Stimulated activated CD4-positive, alpha-beta T cell treated with anti-CD3 and anti-CD28 coated beads, Interleukin-15, amount 100 ng/mL, for 48 hours (primary cell): ENCODE measurements at places on chromosomes 1 and 21.
A peak's percentile ranks its signal among the peaks of the same experiment; 100 is the strongest.

DNA sequence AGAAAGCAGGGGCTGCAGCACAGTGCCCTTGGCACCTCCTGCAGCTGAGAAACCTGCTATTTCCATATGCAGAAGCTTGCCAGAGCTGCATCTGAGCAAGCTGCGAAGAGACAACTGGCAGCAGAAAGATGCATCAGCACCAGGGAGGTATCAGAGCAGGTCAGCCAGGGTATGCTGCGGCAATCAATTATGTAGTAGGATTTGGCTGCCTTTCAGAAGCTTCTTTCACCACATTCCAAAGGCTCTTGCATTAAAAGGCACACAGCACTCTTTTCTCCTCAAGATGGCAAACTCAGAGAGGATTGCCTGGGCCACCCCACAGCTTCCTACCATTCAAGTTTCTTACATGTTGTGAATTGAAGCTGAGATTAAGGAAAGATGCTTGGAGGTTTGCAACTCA is 47.6 kb upstream of the RAP1A start:
- no peak for DNase-seq

GRCh38 chr1:244214009-244214967 is 163.2 kb downstream of the ZBTB18 start:
- no peak for DNase-seq

DNA sequence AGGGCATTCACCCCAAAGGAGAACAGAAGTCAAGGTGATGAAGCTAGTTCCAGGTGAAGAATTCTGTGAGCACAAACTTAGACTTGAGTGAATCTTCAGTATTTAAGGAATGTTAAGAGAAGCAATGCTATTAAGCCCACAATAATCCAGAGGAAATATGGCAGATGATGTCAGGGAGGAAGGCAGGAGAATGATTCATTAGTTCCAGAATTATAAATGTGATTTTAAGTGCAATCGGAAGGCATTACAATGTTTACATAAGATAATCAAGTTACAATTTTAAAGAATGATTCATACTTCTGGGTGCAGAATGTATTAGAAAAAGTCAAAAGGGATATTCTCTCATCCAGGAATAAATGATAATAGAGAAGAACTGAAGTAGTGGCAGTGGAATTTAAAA is 545.2 kb upstream of the BRINP3 start:
- no peak for DNase-seq

GRCh38 chr1:38371505-38371844 is 324.9 kb upstream of the POU3F1 start:
- DNase-seq = no peak

GRCh38 chr1:179817789-179818188 is 59.8 kb downstream of the TOR1AIP2 start:
- no peak for DNase-seq

DNA sequence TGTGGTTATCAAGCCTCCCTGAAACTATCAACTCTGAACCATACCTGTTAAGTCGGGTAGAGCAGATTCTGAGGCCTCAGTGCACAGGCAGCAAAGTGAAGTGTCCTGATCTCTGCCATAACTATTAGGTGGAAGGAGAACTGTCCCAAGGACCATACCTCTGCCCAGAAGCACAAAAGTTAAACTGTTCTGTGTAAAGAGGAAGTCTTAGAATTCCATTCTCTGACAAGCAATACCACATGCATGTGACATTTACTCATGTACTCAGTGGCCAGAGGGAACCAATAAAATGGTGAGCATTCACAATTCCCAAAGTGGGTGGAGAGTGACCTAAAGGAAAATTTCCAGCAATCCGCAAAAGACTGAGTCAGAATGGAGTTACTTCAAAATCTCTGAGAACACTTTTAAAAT is 61.0 kb downstream of the TOR3A start:
- no peak for DNase-seq

DNA sequence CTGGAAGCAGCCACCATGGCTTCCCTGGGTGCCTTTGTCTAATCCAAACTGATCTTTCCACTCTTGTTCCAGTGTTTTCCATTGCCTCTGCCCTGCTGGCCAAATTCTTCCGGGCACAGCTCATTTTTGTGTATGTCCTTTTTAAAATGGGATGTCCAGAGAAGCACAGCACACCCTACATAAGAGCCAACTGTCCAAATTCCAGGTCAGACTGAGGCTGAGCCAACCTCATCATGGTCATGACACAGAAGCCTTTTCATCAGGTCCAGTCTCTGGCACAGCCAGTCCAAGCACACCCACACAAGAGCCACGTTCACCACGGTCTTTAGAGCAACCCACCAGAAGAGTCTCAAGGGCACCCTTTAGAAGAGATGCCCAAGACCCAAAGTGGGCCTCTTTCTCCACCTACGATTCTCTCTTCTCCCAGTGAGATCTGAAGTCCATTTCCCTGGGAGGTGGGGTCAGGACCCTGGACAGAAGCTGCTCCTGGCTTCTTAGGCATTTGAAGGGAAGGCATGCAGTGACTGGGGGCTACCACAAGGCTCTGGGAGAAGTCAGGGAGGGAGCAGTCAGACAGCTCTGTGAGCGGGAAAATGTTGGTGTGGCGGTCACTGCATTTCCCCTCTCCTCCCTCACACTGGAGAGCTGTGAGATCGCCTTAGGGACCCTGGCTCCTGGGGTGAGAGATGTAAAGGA is 53.2 kb downstream of the SYT2 start:
- no peak for DNase-seq

DNA sequence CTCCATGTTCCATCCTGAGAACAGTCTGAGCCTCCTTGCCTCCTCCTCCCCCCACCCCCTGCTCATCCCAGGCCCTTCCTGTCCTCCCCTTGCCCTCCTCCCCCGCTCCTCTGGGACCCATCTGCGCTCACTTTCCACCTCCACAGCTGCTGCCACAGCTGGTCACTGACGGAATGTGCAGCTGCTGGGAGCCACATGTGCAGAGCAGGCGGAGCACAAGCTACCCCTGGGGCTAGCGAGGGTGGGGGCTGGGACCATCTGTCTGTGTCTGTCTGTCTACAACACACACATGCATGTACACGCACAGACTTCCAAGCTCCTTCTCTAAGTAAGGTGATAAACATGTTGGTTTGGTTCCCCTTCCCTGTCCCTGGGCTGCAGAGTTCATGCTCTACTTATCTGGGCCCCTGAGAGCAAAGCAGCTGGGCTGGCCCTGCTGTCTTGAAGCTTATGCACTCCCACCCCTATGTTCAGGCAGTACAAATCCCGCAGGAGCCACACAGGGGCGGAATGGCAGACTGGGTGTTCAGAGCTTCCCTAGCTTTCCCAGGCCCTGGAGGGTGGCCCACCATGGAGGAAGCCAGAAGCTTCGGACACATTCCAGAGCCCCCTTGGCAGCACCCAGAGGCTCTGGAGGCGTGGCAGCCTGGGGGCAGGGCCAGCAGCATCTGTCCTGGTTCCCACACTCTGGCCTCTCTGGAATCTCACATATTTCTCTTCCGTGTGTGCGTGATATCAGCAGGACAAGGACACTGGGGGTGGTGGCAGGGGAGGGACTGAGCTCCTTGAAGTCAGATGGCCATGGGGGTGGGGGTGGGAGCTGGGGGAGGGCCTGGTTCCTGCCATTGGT is 7.0 kb upstream of the HEYL start:
- DNase-seq = no peak

DNA sequence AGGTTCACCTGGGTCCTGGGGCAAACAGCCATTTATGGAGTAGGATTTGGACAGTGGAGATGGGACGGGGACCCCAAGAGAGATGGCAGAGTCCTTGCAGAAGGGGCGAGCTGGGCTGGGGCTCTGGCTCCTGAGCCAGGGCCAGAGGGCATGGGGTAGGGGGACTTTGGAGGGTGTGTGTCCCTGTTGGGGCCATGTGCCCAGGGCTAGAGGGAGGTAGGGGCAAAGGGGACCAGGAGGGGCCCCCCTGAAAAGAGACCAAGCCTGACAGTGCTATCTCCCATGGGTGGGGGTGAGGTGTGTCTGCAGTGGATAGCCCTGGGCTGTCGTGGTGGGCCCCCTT is 92.3 kb downstream of the TRIM11 start:
- DNase-seq = no peak

- no peak for DNase-seq
These were observed 4.1 kb upstream of the REG4 start for GRCh38 chr1:119815361-119815760.

- DNase-seq = no peak
These were observed 32.3 kb downstream of the TBX19 start for GRCh38 chr1:168312718-168313604.

DNA sequence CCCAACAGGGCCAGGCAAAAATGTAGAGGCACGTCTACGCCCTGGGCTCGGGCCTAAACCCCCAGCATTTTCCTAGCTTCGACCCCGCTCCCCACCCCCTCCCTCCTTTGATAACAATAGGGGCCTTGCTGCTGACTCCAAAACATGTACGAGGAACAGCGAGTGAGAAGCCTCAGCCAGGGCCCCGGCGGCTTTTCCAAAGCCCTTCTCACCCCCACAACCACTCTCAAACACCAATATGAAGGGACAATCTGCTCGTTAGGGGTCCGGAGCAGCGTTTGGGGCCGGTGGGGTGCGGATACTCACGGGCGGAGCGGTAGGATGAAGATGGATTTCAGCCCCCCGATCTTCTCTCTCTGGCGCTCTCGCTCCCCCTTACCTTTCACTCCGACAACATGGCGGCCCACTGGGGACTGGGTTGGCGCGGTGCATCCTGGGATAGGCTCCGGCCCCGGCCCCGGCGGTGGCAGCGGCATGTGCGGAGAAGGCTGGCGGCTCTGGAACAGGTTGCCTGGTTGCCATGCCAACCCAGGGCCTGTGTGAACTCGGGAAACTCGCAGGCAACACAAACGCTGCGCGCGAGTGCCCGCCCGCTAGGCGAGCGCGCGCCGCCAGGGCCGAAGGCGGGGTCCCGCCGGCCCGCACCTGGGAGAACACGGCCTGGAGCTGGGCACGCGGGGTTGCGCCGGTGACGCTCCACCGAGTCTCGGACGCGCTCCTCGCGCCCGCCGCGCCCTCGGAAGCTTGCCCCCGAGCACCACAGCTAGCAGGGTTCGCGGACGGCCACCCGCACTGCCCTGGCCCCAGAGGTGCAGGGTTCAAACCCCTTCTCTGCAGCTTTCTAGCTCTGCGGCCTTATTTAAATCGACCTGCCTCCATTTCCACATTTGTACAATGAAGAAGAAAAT is at the start of gene PUM1:
TSS of gene PUM1 (minus strand) at position 408 of the 908 bp plus-strand sequence. CDS start 6,151 bp downstream, outside the sequence.
- peak; percentile 99 for DNase-seq

DNA sequence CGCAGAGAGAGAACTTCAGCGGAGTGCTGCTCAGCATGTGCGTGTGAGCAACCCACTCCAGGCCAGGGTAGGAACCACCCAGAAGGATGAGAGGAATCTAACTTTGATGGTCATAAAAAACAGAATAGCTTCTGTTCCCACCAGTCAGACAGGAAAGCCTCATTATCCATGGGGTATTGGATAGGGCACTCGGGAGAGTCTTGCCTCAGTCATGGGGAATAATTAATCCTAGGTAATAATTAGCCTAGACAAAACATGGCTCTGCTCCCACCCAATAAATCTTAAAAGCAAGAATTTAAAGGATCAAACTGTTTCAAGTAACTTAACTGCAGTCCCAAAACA is 35.3 kb downstream of the LDLRAD1 start:
- DNase-seq = no peak

DNA sequence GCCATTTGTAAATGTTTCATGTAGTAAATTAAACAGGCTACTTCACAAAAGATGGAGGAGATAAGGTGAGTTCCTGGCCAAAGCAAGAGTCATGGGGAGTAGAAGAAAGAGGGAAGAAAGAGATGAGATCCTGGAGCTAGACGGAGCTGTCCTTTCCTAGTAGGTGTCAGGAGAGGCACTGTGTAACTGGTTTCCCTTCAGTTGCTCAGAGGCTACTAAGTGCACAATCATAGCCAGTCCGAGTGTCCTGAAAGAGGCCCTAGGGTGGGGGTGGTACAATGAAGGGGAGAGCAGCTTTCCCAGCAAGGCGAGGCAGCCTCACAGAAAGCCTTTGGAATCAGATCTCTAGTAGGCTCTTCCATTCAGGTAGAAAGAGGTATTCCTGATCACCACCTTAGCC is 390.9 kb downstream of the KCNH1 start:
- no peak for DNase-seq

DNA sequence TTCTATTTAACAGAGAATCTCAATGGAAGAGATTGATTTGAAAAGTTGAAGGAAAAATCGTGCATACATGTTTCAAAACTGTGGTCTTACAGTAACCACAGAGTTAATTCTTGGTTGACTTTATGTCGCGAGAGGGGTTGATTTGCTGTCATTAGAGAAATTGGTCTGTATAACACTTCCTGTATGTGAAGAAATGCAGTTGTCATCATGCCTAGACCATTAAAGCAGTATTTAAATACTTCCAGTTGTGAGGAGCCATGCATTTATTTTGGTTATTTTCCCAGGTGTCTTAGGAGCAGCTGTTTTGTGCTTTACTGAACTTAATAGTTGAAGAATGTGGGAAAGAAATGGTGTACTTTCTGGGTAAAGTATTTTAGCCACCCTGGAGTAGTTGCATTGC is 76.2 kb downstream of the NFIA start:
- DNase-seq = no peak

DNA sequence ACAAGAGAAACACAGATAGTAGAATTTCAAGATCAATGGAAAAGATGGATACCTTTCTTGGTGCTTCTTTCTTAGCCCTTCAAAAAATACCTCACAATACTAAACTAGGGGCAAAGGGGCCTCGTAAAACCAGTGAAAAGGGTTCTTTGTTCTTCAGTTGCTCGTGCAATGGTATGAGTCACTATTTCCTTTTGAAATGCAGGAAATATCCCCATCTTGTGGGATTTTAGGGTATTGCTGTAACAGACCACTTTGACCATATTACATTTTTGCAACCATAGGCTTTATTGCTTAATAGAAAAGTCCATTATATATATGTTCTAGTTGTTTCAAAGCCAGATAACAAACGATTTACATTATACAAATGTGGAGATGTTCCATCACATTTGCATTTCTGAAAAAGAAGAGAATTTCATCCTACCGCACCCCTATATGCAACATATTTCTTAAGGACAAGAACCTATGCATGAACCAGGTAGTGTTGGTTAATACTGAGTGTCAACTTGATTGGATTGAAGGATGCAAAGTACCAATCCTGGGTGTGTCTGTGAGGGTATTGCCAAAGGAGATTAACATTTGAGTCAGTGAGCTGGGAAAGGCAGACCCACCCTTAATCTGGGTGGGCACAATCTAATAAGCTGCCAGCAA is 88.6 kb upstream of the PKN2 start:
- no peak for DNase-seq

GRCh38 chr1:167697667-167698141 is 24.1 kb upstream of the MPZL1 start:
- DNase-seq = no peak

- no peak for DNase-seq
These were observed 37.0 kb downstream of the IL6R start for GRCh38 chr1:154442006-154442740.

DNA sequence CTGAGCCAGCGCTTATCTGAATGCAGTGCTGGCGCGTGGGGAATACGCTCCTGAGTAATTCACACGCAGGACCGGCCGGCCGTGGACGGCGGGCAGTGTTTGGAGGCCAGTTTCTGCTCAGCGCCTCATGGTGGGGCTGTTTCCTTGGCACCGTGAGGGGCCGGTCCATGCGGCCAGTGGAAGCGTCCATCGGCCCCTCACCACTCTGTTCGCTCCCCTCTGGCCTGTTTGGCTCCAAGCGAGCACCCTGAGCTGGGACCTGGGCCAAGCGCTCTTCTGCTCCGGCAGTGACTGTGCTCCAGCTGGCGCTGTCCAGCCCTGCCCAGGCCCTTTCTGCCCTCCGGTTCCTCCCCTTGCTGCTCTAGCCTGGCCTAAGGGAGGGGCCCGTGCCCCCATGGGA is 16.3 kb upstream of the PLCH2 start:
- DNase-seq = no peak
